Psoas muscle (tissue), 8 donors: ENCODE measurements at places on chromosomes 1 and 21. TPM values are rescaled to one million over a fixed set of nuclear protein-coding genes. Genes with fewer than 3 reads are reported as not detected.

The SLC9C2 gene
- not detected for polyA plus RNA-seq

The GJA5 gene
- polyA plus RNA-seq = 3.0 TPM

The GUCA2A gene
- not detected for polyA plus RNA-seq

The SLC35F3 gene
- polyA plus RNA-seq = 0.04 TPM
